ENCODE measurements at places on chromosomes 5 and 9.

DNA sequence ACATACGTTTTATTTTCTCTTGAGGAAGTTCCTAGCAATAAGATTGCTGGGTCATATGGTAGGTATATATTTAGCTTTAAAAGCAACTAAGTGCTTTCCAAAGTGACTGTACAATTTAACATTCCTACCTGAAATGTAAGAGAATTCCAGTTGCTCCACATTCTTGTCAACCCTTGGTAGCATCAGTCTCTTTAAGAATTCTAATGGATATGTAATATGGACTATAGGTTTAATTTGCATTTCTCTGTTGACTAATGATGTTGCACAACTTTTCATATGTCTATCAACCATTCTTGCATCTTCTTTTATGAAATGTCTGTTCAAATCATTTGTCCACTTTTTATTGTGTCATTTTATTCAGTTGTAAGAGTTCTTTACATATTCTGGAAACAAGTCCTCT lies 6.7 kb upstream of the RASEF start:
- no peak for DNase-seq

GRCh38 chr5:115831163-115831768 lies 10.1 kb downstream of the ATG12 start:
- DNase-seq = peak; percentile 64

- no peak for DNase-seq
Observed at GRCh38 chr9:18548456-18548855, 74.5 kb downstream of the ADAMTSL1 start.

- peak; percentile 6 for DNase-seq
Observed at GRCh38 chr5:156815988-156816599, 34.0 kb upstream of the PPP1R2B start.

- DNase-seq = no peak
Observed at GRCh38 chr9:88660611-88661010, 125.6 kb downstream of the NXNL2 start.

- DNase-seq = no peak
Observed at GRCh38 chr5:65776441-65777141, 54.6 kb downstream of the NLN start.

GRCh38 chr9:132752877-132753592 lies 82.8 kb downstream of the GTF3C4 start:
- DNase-seq = no peak

DNA sequence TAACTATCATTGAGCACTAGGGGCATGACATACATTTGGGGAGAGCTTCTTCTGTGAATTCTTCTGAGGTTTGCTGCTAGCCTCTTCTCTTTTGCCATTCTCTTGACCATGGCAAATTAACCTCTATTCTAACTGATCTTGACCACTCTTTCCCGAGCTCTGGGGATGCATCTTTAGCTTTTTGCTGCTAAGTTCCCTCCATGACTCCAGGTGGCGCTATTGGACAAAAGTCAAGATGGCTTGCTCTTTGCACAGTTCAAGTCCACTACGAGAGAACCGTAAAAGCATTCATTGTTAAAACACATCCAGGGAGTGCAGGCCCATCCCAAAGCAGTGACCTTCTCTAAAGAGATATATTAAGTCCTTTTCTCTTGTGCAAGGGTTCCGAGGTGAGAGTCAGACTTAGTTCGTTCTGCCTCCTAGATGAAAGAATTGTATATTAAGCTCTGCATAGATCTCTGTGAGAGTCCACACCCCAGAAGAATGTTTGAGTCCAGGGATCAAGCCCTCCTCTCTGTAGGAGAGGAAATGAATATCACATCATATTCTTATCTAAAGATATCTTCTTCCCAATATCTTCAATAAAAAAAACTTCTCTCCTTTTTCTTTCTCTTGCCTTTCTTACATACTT lies 1152.9 kb upstream of the CDH6 start:
- no peak for DNase-seq

DNA sequence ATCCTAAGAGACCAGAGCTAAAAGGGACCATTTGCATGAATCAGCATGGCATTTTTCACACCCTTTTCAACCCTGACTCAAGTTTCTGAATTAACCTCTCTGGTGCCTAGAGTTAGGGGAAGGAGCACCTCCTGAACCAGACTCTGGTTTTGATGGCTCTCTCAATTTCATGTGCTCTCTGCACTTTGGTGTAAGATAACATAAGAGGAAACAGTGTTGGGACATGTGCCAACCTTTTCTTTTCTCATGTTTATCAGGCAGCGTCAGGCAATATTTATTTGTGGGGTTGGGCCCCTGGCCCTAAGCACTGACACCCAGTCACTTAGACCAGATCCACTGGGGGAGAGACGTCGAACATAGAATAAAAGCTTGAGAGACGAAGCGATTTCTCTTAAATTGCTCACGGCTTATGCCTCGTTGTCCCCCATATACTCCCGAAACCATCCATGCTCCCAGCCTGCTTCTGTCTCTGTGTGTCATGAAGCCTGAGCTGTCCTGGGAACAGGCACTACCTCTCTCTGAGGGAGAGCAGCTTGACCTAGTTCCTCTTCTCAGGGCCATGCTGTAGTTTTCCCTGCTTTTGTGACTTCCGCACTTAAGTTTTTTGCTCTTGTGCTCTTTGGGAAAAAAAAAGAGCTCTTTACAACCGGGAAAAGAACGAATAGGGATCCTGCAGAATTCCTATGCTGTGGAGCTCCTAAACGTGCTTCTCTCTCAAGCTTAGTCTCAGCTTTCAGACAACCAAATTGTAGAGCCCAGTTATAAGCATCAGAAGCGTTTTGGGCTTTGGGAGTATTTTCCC lies 195.7 kb downstream of the NR3C1 start:
- DNase-seq = no peak

GRCh38 chr5:81181576-81182316 lies 51.4 kb upstream of the CKMT2 start:
- no peak for DNase-seq

DNA sequence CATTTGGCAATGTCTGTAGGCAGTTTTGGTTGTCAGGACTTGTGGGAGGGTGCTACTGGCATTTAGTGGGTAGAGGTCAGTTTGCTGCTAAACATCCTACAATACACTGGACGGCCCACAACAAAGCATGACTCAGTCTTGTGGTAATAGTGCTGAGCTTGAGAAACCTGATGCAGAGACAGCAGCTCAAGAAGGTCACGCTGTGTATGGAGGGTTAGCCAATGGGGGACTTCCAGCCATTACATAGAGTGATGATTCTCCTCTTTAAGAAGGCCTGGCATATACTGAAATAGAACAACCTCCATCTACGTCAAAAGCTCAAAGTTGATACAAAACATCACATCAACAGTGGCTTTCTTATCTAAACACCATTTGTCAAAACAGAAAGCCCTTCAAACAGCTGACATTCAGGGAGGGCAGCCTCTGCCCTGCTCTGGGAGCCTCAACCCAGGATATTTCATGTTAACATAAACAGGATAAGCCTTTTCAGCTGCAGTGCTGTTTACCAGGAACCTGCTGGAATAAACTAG lies 143.0 kb downstream of the GPBP1 start:
- no peak for DNase-seq

- DNase-seq = no peak
Observed at GRCh38 chr5:63570752-63571151, 391.5 kb downstream of the HTR1A start.

GRCh38 chr9:91812191-91812590 lies 137.8 kb downstream of the ROR2 start:
- no peak for DNase-seq

DNA sequence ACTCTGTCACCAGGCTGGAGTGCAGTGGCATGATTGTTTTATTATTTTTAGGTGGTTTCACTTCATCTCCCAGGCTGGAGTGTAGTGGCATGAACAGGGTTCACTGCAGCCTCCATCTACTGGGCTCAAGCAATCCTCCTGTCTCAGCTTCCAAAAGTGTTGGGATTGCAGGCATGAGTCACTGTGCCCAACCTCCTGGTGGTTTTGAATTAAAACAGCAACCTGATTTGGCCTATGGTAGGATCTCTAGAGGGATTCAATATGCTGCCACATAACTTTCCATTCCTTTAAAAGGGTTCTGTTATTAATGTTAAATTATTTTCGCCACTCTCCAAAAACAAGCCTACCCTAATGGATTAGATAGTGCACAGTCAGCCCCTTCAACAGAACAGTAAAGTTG lies 9.9 kb upstream of the HSPA4 start:
- DNase-seq = no peak

DNA sequence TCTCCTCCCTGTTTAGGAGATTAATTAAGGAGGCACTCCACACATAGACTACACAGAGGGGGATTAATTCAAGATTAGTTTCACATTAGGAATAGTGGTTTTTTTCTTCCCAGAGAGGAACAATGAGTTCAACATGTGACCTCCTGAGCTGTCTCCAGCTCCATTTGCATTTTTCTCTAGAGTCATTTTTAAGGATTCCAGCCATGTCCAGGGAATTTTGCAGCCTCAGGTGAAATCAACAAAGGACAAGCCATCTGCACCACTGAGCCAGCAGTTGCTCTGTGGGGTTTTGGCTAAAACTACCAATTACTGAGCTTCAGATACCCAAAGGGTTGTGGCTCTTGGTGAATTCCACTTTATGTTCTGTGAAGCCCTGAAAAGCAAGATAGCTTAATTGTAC lies 258.5 kb upstream of the PPP1R2B start:
- no peak for DNase-seq

DNA sequence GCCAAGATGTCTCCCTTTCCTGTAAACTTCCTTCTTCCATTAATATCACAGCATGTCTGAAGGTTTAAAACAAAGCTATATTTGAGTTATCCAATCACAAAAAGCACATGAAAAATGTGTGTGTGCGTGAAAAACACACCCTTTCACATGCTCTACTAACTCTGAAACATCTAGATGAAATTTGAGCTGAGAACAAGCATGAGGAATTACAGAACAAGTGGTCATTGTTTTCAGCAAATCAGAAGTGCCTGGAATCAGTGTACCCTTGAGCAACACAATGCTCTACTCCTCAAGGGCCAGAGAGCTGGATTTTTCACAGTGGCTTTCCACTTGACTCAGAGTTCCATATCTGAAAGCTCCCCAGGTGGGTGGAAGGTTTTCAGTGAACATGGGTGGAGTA lies 255.9 kb downstream of the PSAT1 start:
- no peak for DNase-seq

DNA sequence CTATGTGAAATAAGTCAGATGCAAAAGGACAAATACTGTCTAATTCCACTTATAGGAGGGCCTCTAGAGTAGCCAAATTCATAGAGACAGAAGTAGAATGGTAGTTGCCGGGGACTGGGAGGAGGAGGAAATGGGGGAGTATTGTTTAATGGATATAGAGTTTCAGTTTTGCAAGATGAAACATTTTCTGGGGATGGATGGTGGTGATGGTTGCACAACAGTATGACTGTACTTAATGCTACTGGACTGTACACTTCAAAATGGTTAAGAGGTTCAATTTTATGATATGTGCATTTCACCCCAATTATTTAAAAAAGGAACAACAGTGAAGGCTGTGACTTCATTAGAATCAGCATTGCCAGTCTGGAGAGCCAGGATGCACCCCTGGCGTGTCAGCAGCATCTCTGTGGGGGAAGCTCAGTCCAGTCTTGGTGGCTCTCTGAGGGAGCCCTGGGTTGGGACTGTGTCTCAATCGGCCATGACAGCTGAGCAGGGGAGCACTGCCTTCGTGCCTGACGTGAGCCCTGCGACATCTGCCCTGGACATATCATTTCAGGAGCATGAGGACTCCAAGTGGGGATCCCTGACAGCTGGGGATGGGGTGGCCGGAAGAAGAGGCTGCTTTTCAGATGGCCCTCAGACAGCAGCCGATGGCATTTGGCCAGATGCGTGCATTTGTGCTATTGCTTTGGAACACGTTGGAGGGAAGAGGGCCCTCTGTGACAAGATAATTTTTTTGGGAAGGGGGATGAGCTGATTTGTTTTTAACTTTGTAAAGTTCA lies 130.8 kb upstream of the STC2 start:
- no peak for DNase-seq

- DNase-seq = no peak
Observed at GRCh38 chr9:136426787-136427186, 12.9 kb downstream of the INPP5E start.

- no peak for DNase-seq
Observed at GRCh38 chr5:73496984-73497457, 1.2 kb upstream of the BTF3 start.

GRCh38 chr5:79932510-79933504 lies 58.3 kb downstream of the MTX3 start:
- no peak for DNase-seq

DNA sequence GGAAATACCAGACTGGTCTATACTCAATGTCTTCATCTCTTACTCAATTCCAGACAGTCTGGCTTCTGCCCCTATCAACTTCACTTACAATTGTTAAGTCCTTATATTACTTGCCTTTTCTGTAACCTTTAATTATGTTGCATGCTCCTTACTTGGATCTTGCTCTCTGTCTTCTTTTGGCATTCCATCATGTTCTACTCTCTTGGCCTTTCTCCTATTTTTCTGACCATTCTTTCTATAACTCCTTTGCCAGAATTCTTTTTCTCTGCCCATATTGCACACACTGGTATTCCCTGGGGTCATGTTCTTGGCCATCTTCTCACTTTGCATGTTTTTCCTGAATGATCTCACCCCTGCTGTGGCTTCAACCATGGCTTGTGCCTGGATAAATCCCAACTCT lies 209.8 kb upstream of the ZNF462 start:
- DNase-seq = no peak

GRCh38 chr9:74496406-74496805 lies 729 bp upstream of the RORB start:
- no peak for DNase-seq

DNA sequence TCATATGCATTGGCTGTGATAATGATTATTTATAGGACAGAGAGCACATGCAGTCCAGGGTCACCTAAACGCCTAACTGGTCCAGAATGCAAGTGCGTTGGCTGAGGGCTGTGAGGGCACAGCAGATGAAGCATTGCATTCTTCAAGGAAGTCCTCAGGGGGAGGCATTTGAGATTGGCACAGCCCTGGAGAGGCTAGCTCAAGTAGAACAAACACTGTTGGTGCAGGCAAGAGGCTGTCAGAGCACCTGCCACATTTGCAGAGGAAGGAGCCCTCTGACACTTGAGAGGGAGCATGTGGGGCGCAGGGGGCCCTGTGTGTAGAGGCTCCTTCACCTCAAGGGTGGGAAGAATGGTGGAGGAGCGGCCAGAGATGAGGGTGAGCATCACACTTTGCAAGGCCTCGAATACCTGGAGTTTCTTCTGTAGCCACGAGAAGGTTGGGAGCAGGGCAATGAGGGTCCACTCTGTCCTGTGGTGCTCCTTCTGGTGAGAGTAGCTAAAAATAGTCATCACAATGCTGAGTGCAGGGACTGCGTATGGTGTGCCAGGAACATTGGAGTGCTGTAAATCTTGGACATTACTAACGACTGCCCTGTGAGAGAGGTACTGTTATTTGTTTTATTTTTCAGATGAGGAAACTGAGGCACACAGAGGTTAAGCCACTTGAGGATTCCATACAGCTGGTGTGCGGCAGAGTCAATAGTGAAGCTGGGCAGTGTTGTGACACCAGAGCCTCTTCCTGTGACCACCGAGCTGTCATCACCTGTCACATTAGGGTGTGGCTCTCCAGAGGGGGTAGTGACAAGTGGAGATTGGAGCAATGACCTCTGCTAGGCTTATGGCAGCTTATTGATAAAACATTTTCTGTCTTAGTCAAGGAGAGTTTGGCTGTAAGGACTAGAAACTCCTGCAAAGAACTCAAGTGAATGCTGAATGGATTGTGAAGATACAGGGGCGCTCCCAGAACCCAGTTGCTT lies 100.2 kb downstream of the PIP5K1B start:
- no peak for DNase-seq
